GM12864 (cell line): ENCODE measurements at places on chromosomes 7 and 10.

GRCh38 chr10:118216020-118216419 lies 126.1 kb downstream of the FAM204A start:
- DNase-seq, result no peak

DNA sequence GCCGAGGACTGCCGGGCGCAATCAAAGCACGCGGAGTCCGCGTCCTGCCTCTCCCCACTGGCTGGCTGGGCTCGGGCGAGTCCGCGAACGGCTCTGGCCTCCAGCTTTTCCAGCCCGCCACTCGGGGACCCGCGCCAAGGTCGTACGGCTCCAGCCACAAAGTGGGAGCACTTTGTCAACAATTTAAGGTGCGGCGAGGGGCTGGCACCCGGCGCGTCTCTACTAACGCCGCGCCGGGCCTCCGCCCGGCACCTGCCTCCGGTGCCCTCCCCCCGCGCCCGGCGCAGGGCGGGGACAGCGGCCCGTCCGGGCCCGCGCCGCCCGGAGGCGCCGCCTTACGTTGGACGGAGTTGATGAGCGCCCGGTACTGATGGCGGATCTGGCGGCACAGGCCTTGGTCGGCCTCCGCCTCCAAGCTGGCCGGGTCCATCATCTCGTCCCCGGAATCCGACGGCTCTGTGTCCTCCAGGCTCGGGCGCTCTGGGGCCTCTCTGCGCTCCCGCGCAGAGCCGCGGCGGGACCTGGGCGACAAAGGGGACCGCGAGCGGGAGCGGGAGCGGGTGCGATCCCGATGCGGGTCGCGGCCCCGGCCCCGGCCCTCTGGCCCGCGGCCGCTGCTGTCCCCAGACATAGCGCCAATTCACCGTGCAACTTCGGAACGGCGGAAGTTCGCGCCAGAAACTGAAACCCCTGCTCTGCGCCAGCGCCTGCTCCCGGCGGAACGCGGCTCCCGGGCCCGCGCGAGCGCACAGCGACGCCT lies at the start of gene NSMCE4A:
Gene NSMCE4A (minus strand): TSS at position 683 of the 760 bp plus-strand sequence. CDS start 52 bp downstream, at position 631.
- peak; percentile 42 for DNase-seq

DNA sequence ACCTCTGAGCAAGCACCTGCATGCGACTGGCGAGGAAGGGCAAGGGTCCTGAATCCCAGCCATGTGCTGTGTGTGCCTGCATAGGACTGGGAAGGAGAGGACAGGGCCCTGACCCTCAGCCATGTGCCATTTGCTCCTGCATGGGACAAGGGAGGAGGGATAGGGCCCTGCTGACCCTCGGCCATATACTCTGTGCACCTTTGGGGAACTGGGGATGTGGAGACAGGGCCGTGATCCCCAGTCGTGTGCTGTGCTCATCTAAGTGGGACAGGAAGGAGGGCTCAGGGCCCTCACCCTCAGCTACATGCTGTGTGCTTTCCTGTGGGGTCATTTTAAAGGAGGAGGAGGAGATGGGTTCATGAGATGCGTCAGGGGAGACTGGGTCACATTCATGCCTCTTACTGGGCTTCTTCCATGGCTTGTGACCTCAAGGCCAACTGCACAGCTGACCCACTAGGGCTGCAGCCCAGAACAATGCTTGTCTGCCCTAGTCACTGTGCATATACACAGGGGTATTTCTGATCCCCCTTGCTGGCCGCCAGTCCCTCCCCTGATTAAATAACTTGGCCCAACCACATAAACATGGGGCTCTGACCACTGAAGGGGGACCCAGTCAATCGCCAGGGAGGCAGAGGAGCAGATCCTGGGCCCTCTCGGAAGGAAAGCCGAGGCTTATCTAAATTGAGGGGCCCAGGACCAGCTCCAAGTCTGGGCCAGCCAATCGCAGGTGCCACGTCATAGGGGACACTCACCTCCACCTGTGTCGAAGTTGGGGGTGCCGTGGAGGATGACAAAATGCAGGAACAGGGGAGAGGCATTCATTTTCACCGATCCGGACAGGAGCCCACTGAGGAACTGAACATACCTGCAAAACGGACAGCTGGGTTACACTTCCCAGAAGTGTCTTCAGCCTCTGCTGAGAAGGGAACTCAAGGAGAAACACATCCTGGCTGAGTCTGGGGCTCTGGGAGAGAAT lies 167.3 kb downstream of the TNS3 start:
- DNase-seq, result no peak

DNA sequence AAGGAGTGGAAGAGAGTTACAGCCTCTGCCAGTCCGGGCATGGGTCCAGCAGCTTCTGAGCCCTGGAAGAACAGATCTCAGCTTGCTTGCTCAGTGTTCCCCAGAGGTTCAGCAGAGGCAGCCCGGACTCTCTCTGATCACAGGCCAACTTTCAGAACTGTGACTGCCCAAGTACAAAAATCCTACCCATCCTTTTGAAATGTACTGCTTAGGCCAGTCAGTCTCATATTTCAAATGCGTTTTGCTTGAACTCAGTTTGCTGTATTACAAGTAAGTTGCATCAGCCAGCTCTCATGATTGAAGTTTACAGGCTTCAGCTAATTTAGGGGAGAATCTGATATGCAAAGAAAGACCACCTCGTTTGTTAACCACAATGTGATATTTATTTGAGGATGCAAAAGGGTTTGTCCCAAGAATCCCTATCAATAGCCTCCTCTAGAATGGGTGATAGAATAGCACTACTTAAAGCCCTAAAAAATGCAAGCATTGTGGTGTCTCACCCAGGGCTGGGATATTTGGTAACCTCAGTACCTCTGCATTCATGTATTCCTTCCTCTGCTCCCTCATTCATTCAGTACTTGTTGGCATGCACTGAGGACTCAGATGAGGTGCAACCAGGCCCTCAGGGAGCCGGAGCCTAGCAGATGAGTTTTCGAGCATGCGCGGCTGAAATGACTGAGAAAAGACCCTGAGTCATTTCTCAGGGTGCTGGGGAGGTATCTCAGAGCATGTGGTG lies 7.0 kb downstream of the AIMP2 start:
- DNase-seq, result no peak

DNA sequence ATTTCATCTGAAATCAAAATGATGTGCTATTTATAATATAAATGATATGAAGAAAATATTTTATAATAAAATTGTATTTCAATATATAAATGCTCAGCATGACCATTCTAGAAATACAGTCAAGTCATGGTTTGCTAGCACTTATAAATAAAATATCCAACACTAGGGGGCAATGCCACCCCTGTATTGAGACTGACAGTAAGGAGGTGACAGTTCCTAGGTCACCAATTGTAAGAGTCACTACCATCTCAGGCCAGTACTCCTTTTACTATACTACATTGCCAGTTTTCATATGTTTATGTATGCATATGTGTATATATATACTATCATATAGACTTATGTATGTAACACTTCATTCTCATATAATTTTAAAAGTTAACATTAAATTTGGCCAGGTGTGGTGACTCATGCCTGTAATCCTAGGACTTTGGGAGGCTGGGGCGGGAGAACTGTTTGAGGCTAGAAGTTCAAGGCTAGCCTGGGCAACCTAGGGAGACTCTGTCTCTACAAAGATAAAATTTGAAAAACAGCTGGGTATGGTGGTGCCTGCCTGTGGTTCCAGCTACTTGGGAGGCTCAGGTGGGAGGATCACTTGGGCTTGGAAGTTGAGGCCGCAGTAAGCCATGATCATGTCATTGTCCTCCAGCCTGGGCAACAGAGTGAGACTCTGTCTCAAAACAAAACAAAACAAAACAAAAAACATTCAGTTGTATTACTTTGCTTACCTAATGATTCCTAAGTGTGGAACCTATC lies 2.4 kb upstream of the CNOT4 start:
- peak; percentile 62 for DNase-seq

- no peak for DNase-seq
These were observed 213.2 kb downstream of the ZMYND11 start for GRCh38 chr10:348456-348855.

DNA sequence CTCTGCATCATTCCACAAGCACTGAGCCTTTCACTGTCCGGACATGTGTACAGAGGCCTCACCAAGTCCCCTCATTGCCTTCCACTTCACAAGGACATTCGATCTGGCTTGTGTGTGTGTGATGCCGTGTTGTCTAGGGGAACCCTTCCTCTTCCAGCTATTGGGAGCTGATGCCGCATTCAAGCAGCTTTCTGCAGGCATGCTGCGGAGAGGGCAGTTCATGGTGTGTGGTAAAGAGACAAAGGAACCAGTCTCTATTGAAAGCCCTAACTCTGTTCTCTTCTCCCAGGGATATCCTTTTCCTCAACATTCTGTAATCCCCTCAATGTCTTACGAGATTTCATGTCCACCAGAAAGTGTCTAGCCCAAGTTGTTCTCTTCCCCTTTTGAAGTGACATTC lies 141.6 kb downstream of the ALOX5 start:
- DNase-seq, result no peak

DNA sequence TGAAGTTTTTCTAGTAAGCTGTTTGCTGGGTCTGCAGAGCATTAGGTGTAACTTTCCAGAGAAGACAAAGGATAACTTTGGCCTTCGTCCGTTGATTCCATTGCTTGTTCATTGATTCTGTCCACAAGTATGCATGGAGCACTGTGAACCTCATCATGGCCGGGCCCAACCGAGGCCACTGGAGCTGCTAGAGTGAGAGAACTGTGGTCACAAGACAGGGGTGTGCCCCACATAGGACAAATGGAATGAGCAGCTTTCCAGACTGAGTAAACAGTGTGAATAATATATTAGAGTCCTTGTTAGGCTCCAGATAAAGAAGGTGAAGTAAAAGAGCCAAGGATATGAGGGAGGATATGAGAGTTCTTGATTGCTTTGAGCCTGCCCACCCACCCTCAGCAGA lies 24.9 kb downstream of the MBL2 start:
- DNase-seq, result no peak

GRCh38 chr10:52900593-52900992 lies 128.0 kb upstream of the MBL2 start:
- DNase-seq, result peak; percentile 4
